ENCODE measurements at places on chromosomes 5 and 9.
A peak's percentile ranks its signal among the peaks of the same experiment; 100 is the strongest.

- DNase-seq, result peak; percentile 32
These were observed 84.9 kb downstream of the RGS3 start for GRCh38 chr9:113548221-113549041.

GRCh38 chr5:118466418-118466817 lies 521.9 kb downstream of the DTWD2 start:
- DNase-seq, result no peak

- DNase-seq, result no peak
These were observed 167.6 kb upstream of the SMIM23 start for GRCh38 chr5:171617817-171618591.

- DNase-seq, result no peak
These were observed 309.4 kb downstream of the NR3C1 start for GRCh38 chr5:143094087-143094521.

- no peak for DNase-seq
These were observed 180.5 kb downstream of the CNTLN start for GRCh38 chr9:17315341-17315740.

DNA sequence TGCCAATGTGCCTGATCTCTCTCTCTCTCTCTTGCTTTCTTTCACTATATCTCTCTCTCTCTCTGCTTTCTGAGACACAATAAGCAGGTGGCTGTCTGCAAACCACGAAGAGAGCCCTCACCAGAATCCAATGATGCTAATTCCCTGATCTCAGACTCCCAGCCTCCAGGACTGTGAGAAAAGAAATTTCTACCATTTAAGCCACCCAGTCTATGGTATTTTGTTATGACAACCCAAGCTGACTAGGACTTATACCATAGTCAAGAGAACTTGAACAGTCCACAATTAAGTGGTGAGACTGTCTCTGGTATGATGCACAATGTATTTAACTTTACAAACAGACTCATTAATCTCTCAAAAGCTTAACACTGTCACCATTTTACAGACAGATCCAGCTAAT lies 67.0 kb downstream of the NFIB start:
- no peak for DNase-seq

DNA sequence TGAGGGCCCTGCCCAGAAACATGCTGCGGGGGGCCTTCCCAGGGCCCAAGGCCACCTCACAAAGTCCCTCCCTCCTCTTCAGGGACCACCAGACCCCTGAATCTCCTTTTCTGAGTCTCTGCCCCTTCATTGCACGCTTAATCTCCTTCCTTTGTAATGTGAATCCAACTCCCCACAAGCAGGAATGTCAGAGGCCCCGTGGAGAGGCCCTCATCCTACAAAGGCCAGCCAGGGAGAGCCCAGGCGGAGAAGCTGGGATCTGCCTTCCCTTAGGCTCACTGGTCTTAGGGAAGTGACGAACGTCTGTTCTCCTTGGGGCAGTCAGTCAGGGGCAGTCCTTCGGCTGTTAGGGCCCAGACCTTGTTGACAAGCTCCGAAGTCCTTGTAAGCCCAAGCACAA lies 2.3 kb downstream of the SMIM33 start:
- DNase-seq, result no peak

- peak; percentile 98 for DNase-seq
These were observed 7.8 kb upstream of the MGAT1 start for GRCh38 chr5:180810210-180810958.

- DNase-seq, result no peak
These were observed 86.6 kb downstream of the APBA1 start for GRCh38 chr9:69585571-69585970.

GRCh38 chr9:3509926-3510325 lies 15.9 kb downstream of the RFX3 start:
- no peak for DNase-seq

DNA sequence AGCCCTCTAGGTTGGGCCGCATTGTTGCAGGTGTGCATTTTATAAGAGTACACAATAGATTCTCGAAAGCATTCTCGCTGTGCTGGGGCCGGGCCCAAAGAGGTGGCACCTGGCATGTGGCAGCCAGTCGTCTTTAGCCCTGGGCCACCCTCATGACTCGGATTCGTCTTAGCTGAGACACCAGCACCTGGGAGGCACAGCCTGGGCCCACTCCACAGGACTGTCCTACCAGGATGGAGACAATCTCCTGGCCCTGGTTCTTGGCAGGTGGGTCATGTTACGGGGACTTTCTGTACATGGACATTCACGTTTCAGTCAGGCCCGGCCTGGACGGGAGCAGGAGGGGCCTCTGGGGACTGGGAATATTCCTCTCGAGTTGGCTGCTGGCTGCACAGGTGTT lies 212.5 kb downstream of the FANCC start:
- DNase-seq, result no peak

DNA sequence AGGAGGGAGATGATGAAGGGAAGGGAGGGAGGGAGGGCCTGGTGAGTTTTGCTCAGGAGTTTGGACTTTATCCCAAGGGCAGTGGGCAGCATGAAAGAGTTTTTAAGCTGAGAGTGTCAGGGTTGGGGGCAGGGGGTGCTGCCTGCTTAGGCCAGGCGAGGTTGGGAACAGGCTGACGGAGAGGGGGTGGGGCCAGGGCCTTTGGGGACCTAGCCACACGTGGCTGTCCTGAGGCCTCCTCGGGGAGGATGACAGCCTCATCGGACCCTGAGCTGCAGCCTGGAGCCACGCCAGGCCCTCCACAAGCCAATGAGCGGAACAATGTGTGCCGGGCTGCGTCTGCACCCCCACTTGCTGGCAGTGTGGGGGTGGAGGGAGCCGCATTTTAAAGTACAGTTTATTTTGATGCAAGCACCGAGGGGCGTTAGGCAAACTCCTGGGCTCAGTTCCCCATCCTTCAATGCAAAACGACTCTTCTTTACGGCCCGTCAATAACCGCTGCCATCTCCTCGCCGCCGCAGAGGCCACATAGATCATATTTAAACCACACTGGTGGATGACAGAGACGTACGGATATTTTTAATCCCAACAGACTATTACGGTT lies 5.3 kb upstream of the RXRA start:
- peak; percentile 72 for DNase-seq

GRCh38 chr5:4233671-4234070 lies 638.0 kb downstream of the IRX1 start:
- DNase-seq, result no peak

DNA sequence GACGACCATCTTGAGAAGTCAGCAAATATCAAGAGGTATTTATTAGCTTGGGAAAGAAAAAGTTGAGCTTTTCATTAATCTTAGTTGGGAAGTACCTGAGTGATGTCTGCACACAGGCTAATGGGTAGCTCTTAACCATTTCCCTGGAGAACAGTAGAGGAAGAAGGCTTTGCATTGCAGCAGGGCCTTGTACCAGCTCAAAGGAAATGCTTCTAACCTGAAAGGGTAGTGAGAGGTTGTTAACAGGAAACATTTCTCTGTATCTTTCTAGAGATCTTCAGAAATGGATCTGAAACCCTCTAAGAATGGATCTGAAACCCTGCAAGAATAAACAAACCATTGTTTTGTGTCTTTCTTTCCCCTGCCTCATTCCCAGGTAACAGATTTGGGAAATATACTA lies 393.3 kb downstream of the PLK2 start:
- DNase-seq, result no peak

GRCh38 chr9:129142138-129142935 lies 31.1 kb downstream of the PTPA start:
- no peak for DNase-seq

- DNase-seq, result no peak
These were observed 8.5 kb upstream of the EGFLAM start for GRCh38 chr5:38249812-38250211.

DNA sequence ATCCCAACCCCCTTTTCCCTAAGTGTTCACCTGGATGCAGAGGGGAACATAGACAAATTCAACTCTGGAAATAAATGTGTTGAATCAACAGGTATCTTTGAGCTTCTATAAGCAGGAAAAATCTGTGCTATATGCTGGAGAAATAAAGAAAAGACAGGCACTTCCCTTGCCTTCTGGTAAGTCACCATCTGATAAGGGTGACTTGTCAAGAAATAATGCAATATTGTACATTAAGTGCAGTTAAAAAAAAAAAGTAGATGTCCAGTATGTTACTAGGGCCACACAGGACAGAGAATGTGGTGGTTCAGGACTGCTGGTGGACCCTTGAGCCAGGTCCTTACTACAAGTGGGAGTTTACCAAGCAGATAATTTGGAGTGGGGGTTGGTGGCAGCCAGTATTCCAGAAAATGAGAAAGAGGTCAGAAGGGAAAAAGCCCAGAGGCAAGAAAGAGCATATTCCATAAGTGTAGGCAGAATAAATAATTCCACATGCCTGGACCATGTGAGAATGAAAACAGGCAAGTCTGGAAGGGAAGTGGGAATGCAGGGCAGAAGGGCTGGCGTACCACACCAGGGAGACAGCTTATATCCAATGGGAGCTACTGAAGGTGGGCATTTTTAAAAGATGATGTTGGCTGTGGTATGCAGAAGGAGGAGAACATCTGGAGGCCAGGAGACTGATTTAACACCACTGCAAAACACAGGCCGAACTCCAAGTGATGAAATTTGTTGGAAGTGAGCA lies 209.9 kb downstream of the SEMA5A start:
- DNase-seq, result no peak

- DNase-seq, result no peak
These were observed 163.7 kb downstream of the DAB2IP start for GRCh38 chr9:121815084-121815483.

GRCh38 chr9:6938447-6938846 lies 180.7 kb downstream of the KDM4C start:
- DNase-seq, result no peak

DNA sequence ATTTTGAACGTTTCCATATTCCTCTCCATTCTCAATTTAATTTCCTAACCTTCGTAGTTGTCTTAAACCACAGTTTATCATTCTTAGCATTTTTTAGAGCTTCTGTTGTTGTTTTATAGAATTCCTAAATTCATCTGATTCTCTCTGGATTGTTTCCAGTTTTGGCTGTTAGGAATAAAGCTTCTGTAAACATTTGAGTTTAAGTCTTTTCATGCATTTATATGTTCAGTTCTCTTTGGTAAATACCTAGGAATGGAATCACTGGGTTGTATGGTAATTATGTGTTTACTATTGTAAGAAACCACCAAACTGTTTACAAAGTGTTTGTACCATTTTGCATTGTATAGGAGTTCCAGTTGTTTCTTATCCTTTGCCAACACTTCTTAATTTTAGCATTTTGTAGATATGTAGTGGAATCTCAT lies 29.7 kb downstream of the GPR21 start:
- no peak for DNase-seq

DNA sequence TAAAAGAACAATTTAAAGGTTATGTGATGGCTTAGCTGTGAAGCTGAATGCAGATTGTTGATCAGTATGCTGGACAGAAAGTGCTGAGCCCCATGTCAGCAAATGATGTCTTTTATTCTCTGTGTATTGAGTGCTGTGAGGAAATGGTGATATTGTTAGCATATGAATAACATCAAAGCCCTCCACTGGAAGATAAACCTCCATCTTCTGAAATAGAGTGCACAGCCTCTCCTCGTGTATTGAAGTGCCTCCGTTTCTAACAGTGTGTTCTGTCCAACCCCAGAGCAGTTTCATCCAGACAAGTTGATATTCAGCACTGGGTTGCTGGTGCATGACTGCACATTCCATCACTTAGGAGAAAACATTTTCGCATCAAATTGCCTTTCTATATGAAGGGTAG lies 242.9 kb downstream of the CSNK1G3 start:
- no peak for DNase-seq

- no peak for DNase-seq
These were observed 118.9 kb downstream of the LHX2 start for GRCh38 chr9:124130277-124131075.

DNA sequence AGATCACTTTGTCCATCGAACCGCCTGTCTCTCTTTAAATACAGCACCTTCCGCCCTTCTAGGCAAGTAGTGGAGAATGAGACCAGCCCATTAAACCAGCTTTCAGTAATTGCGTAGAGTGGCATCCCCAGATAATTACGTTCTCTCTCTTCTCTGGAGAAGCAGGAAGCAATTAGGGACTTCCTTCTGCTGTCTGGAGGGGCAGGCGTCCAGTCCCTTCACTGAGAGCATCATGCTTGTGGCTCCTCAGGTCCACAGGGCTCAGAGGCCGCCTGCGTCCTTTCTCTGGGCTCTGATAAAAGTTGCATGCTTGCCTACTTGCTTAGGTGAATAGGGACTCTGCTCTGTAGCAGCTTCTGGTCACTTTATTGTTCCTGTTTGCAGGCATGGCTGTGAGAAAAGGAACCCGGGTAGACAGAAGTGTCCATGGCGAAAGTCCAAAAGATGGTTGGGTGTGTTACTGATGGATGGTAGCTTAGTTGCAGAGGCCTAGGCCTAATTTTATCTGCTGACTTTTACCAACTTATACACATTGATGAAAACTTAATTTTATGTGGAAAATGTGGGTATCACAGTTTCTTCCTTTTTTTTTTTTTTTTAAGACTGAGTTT lies 299.1 kb upstream of the PANK3 start:
- DNase-seq, result no peak

GRCh38 chr9:15468145-15468544 lies 42.6 kb downstream of the PSIP1 start:
- no peak for DNase-seq

- DNase-seq, result no peak
These were observed 275.6 kb upstream of the PAPPA start for GRCh38 chr9:115877852-115878438.

GRCh38 chr5:36242534-36243485 lies 1.1 kb upstream of the NADK2 start:
- DNase-seq, result peak; percentile 65

DNA sequence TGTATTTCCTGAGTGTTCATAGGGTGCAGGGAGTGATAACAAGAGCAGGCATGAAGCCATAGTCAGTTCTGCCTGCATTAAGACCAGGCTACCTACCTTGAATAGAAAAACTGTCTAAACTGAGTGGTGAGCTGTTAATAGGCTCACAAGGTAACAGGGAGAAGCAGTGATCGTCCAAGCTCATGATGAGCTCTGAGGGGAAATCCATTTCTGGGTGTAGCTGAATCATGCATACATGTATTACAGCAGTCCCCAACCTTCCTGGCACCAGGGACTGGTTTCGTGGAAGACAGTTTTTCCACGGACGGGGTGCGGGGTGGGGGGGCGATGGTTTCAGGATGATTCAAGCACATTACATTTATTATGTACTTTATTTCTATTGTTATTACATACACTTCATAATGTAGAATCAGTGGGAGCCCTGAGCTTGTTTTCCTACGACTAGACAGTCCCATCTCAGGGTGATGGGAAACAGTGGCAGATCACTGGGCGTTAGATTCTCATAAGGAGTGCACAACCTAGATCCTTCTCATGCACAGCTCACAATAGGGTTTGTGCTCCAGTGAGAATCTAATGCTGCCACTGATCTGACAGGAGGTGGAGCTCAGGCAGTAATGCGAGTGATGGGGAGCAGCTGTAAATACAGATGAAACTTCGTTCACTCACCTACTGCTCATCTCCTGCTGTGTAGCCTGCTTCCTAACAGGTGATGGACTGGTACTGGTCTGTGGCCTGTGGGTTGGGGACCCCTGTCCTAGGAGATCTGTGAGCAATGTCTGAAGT lies 100.0 kb upstream of the IL6ST start:
- DNase-seq, result no peak

DNA sequence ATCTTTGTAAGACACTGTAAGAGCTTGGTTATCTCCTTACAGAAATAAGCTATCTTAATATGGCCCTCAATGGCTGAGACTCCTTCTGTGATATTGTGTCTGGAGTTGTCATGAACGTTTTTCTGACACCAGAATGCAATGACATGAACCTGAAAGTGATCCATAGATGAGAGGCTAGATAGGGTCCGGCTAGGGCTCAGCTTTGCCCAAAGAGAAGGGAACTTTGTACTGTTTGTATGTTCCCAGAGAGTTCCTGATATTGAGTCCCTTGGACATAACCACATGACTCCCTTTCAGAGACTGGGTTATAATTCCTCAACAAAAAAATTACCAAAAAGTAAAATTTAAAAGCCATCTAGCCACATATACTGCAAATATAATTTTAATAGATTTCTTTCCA lies 575.8 kb upstream of the CLINT1 start:
- no peak for DNase-seq

GRCh38 chr5:157520911-157521703 lies 54.5 kb downstream of the ADAM19 start:
- peak; percentile 49 for DNase-seq

All from large intestine (tissue), 12 donors.